ENCODE measurements at places on chromosomes 12 and 14.

- H3K27ac ChIP-seq: no peak overlapping the region
- no peaks in the 10 kb centered on the region for H3K27me3 ChIP-seq
- DNase-seq: no peak
- H3K4me3 ChIP-seq: no peak overlapping the region
Measured at GRCh38 chr12:53459097-53459496, 7.2 kb downstream of the PCBP2 start.

DNA sequence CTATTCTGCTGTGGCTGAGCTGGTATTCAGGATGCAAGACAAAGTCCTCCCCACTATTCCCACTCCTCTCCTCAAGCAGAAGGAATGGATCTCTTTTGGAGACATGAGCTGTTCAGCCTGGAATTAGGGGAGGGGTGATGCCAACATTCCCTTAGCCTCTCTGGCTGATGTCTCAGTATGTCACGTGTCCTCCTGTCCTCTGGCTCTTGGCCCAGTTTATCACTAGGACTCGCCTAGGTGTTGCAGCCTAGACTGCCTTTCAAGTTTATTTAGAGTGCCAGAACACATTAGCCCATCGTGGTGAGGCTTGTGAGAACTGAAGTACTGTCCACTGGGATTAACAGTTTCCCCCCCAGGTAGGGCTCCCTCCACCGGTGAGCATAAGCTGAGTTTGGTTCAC, 239.9 kb upstream of the MIS18BP1 start:
- H3K27ac ChIP-seq: no peak overlapping the region
- H3K36me3 ChIP-seq: no peaks in the 10 kb centered on the region
- no peaks in the 10 kb centered on the region for H3K4me1 ChIP-seq
- H3K27me3 ChIP-seq: no peaks in the 10 kb centered on the region

DNA sequence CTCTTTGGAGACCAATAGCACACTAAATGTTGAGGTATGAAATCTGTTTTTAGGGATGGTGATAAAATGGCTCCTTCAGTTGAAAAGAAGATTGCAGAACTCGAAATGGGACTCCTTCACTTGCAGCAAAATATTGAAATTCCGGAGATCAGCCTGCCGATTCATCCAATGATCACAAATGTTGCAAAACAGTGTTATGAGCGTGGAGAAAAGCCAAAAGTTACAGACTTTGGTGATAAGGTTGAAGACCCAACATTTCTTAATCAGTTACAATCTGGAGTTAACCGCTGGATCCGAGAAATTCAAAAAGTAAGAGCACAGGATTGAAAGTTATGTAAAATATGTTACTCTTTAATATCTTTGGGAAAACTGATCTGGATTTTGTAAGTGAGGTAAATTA, 15.3 kb downstream of the DYNC1H1 start:
- no peak for DNase-seq
- H3K4me3 ChIP-seq: no peak overlapping the region
- no peak overlapping the region for H3K27ac ChIP-seq
- no peaks in the 10 kb centered on the region for H3K4me1 ChIP-seq
- H3K27me3 ChIP-seq: no peaks in the 10 kb centered on the region

DNA sequence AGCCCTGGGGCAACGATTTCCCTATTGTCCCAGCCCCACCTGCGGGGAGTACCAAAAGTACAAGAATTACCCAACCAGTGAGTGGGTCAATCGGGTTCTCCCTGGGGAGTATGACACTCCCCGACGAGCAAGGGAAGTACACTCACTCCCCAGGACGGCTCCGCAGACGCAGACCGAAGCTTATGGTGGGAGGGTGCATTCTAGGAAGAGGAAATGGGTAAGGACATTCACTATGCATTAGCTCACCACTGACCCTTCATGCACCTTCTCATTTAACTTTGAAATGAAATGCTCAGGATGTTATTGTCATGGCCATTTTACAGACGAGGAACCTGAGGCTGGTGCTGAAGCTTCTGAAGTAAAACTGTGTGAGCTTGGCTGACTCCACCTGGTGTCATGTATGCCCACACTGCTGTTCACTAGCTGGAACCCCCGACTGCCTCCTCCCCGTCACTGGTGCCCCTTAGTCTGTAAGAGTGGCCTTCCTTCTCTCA, 45.8 kb upstream of the TMED10 start:
- no peak for DNase-seq
- no peak overlapping the region for H3K27ac ChIP-seq
- no peaks in the 10 kb centered on the region for H3K36me3 ChIP-seq
- no peaks in the 10 kb centered on the region for H3K4me1 ChIP-seq

GRCh38 chr12:91529829-91530228, 347.2 kb upstream of the DCN start:
- H3K27me3 ChIP-seq: no peaks in the 10 kb centered on the region
- H3K4me1 ChIP-seq: no peaks in the 10 kb centered on the region
- H3K36me3 ChIP-seq: no peaks in the 10 kb centered on the region
- H3K4me3 ChIP-seq: no peak overlapping the region

DNA sequence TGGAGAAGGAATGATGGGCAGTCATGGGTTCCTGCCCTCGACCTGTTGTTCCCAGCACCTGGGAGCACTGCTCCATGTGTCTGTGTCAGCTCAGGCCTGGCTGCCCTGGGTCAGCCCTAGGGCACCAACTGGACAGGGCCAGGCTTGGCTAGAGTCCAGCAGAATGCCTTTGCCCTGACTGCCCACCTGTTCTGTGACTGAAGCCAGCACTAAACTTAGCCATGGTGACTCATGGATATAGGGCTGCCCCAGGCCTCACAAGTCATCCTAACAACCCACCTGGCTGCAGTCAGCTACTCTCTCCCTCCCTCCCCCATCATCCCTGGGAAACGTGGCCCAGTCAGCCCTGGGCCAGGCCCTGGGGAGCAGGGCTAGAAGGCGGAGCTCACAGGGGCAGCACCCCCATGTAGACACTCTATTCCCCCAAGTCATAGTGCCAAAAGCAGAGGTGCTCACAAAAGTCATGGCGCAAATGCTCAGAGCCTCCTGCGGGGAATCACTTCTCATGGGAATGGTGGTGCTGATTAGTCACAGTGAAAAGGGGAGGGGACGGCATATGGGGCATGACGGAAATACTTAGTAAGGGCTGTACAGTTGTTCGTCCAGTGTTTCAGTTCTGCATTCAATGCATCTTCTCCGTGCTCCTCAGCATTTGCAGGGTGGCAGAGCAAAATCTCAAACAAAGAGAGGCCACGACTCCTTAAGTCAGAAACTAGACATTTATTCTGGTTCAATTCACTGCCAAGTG, 52.0 kb upstream of the NTF3 start:
- H3K4me1 ChIP-seq: no peaks in the 10 kb centered on the region
- H3K27me3 ChIP-seq: no peaks in the 10 kb centered on the region
- no peaks in the 10 kb centered on the region for H3K36me3 ChIP-seq
- no peak overlapping the region for H3K27ac ChIP-seq

Data from tibial nerve (tissue), 4 donors.